Stimulated activated CD4-positive, alpha-beta T cell treated with anti-CD3 and anti-CD28 coated beads, Interleukin-1b, Interleukin-23, amount 100 ng/mL, for 1 hour (primary cell): ENCODE measurements at places on chromosomes 3 and 15.

- DNase-seq, result no peak
Observed at GRCh38 chr3:13137941-13138832, 65.0 kb upstream of the IQSEC1 start.

- DNase-seq, result no peak
Observed at GRCh38 chr3:59605318-59605717, 555.5 kb upstream of the CFAP20DC start.

GRCh38 chr3:181239441-181239840 lies 249.9 kb upstream of the DNAJC19 start:
- DNase-seq, result no peak

DNA sequence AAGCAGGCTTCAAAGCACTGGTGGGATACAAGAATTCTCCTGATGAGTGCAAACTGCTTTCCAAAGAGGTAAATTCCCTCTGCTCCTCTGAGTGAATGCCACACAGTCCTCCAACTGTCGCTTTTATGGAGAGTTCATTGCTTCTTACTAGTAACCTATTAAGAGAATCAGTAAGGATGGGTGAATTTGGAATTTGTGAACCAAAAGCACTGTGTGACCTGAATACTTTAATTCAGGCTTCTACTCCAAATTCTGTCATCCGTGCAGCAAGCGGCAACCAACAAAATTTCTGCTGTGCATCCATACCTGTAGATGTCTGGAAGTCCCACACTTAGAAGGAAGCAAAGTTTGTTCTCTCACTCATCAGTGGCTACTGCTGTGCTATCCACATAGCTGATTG lies 66.7 kb upstream of the SNRK start:
- no peak for DNase-seq

- DNase-seq, result no peak
Observed at GRCh38 chr3:173354124-173354523, 43.4 kb upstream of the NLGN1 start.

- no peak for DNase-seq
Observed at GRCh38 chr3:15497964-15498363, 23.5 kb downstream of the COLQ start.

GRCh38 chr15:87681104-87681503 lies 575.4 kb downstream of the NTRK3 start:
- no peak for DNase-seq

DNA sequence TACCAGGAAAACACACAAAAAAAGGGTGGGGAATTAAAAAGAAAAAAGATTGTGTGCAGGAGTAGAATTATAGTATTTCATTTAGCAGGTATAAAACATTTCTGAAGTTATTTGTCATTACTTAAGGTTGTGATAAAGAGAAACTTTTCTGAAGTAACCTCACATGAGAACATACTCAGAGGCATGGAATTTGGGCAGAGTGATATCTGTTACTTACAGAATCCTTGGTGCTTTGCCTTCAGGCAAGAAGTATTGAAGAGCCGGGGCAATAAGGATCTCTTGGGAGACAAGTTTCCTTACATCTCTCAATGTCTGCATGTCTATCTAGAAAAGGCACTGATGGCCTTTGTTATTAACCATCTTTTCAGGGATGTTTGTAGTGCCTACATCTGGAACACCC lies 179.7 kb upstream of the ROBO1 start:
- DNase-seq, result no peak

DNA sequence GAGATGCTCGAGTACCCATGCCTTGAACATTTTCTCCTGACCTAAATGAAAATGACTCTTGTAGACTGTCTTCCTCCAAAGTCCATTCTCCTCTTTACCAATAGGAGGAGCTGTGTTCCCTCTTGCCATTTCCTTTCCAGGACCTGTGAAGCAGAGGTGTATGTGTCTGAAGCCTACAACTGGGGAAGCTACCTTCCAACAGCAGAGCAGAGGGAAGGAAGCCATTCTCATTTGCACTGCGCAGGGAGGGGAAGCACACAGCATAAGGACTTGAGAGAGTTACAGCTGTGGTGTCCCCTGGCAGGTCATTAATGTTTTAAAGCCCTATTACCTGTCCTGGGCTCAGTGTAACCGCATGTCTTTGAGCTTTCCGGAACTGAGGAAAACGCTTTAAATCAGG lies 38.7 kb downstream of the HSPBAP1 start:
- DNase-seq, result no peak

GRCh38 chr3:65449841-65450428 lies 588.8 kb downstream of the MAGI1 start:
- DNase-seq, result no peak

- DNase-seq, result no peak
Observed at GRCh38 chr3:96294143-96294542, 520.3 kb upstream of the EPHA6 start.

DNA sequence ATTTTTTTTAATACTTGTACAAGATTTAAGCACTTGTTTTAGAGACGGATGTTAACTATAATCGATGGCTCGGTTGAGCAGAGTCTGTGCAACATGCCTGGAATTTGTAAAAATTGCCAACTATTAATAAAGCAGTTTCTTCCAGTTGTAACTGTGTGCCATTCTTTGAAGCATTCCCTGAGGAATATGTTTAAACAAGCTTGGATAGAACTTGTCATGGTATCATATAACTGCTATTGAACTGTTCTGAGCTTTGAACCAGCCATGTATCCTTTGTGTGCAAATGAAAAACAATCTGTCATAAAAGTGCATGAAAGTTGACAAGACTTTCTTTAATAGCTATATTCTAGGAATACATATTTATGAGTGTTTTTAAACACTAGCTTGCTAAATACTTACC lies 45.8 kb upstream of the UBE2E2 start:
- DNase-seq, result no peak

- DNase-seq, result no peak
Observed at GRCh38 chr3:52077925-52078324, 21.6 kb upstream of the DUSP7 start.

- no peak for DNase-seq
Observed at GRCh38 chr3:23648996-23649395, 156.8 kb upstream of the UBE2E1 start.

GRCh38 chr3:129056451-129057173 lies 4.0 kb upstream of the GP9 start:
- no peak for DNase-seq

DNA sequence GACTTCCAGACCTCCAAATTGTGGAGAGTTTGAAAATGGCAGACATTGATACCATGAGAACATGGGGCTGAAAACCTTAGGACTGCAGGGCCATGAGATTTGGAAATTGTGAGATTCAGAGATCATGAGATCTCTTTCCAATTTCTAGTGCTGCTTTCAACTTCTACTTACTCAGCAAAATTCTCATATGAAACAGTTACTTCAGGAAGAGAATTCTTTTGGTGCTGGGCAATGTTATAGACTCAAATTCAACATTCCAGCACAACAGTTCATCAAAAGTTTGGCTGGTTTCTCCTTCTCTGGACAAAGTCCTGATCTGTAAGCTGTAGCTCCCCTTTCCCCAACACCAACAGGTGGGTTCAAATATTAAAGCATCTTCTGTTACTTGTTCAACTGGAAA lies 506.9 kb upstream of the NECTIN3 start:
- no peak for DNase-seq

- DNase-seq, result no peak
Observed at GRCh38 chr3:86634361-86634760, 356.6 kb downstream of the VGLL3 start.

GRCh38 chr3:48535578-48535977 lies 21.0 kb downstream of the PFKFB4 start:
- no peak for DNase-seq

- DNase-seq, result no peak
Observed at GRCh38 chr3:126557415-126557745, 1.4 kb downstream of the C3orf22 start.

- no peak for DNase-seq
Observed at GRCh38 chr3:152676810-152677379, 158.0 kb upstream of the P2RY1 start.

DNA sequence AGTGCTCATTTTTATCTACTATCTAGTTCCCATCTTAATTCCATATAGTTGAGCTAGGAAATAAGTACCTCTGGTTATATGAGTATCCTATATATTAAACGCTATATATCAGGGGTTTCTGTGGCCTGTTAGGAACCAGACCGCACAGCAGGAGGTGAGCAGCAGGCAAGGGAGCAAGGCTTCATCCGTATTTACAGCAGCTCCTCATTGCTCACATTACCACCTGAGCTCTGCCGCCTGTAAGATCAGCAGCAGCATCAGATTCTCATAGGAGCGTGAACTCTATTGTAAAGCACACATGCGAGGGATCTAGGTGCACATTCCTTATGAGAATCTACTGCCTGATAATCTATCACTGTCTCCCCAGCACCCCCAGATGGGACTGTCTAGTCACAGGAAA lies 23.0 kb downstream of the GSK3B start:
- no peak for DNase-seq

GRCh38 chr15:83208367-83208661 lies 691 bp upstream of the HDGFL3 start:
- no peak for DNase-seq

DNA sequence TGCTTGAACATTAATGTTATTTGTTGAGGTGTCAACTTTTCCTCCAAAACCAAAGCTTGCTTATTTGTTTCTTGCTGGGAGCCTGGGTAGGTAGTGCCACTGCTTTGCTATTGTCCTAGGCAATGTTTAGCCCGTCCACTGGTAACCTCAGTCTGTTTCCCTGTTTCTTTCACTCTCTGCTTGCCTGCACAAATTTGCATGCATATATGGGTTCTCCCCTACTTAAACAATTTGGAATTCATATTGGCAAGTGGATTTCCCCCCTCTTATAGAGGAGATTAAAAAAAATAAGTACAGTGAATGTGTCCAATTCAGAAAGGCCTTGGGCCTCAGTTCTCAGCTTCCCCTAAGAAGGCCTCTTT lies 45.0 kb upstream of the BOC start:
- no peak for DNase-seq

DNA sequence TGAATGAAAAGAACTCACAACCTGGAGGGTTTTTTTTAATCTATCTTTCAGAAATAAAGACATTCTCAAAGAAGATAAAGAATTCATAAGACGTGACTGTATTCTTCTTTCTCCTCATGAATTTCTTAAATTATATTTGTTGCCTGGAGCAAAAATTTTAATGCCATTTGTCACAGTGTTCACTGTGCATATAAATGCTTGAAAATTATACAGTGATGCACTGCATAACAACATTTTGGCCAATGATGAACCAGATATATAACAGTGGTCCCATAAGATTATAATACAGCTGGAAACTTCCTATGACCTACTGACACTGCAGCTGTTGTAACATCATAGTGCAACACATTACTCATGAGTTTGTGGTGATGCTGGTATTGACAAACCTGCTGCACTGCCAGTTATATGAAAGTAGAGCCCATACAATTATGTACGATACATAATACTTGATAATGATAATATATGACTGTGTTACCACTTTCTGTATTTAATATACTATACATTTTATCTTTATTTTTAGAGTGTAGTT lies 67.3 kb downstream of the P2RY1 start:
- DNase-seq, result no peak

- DNase-seq, result no peak
Observed at GRCh38 chr15:27235681-27236080, 264.7 kb downstream of the GABRG3 start.
